Stomach (tissue), 19 donors: ENCODE measurements at places on chromosomes 1 and 21. TPM values are rescaled to one million over a fixed set of nuclear protein-coding genes. Genes with fewer than 3 reads are reported as not detected.

- no peak for DNase-seq
Observed at GRCh38 chr1:9166289-9167235, 37.7 kb upstream of the GPR157 start.

The APOBEC4 gene
- not detected for total RNA-seq

GRCh38 chr21:26389971-26390641 lies 183.0 kb downstream of the CYYR1 start:
- peak; percentile 16 for DNase-seq

DNA sequence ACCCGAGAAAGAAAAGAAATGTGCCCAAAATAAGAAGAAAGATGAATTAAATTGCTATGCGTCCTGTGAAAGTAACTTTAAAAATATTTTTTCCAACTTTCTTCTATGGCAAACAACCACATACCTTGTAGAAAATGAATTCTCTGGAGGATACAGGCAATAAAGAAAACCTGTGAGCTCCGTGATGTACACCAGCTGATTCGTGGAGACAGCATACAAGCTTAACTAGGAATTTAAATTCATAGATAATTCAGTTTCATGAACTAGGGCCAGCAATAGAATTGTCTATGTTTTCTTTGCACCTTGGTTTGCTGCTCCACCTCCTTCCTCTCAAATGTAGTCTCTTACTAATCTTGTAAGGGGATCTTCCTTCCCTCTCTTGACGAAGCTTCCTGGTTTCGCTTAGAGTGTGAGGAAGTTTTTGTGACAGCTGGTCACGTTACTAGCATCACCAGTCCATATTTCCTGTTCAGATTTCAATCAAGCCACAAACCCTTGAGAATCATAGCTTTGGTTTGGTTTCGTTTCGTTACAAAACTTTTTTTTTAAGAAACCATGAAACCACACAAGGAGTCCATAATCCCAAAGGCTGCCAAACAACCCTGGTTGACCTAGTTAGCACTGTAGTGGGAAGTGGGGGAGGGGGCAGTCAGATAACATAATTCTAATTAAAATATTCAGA lies 35.8 kb downstream of the GREM2 start:
- DNase-seq, result peak; percentile 19

The TCHH gene
- not detected for total RNA-seq

The TRPM2 gene
- 9.4 TPM for total RNA-seq

DNA sequence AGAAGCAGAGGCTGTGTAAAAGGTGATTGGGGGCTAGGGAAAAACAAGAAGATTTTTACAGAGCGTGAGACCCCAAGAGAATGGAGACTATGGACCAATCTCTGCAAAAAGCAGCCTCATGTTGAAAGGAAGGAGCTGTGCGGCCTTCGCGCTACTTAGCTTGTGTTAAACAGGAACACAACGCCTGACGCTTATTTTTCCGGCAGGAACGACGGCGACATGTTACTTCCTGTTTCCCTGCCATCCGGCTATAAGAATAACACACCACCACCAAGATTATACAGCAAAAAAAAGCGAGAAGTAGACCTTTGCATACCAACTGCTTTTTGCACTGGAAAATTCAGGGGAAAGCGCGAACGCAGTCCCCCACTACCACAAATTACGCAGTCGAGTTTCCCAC lies 272.7 kb downstream of the FAM72C start:
- no peak for DNase-seq

The LRIG2 gene
- 14.5 TPM for total RNA-seq

DNA sequence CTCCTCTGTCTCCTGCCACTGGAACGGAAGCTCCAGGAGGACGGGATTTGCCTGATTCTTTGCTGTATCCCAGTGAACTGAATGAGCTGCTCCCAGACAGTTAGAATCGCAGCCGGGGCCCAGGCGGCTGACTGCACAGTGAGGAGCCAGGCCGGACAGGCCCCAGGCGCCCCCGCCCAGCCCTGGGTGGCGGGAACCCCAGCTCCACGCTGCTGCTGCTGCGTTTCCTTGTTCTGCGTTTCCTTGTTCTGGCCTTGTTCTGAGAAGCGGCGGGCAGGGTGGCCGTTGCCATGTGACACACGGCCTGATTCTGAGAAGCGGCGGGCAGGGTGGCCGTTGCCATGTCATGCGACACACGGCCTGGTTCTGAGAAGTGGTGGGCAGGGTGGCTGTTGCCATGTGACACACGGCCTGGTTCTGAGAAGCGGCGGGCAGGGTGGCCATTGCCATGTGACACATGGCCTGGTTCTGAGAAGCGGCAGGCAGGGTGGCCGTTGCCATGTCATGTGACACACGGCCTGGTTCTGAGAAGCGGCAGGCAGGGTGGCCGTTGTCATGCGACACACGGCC lies 56.2 kb downstream of the SLC37A1 start:
- no peak for DNase-seq

The C1orf141 gene
- total RNA-seq, result not detected

The KIF14 gene
- total RNA-seq, result 0.45 TPM

The NPR1 gene
- total RNA-seq, result 6.5 TPM

The C1QB gene
- 223 TPM for total RNA-seq

The B4GALT3 gene
- 12.2 TPM for total RNA-seq

GRCh38 chr1:173285048-173285447 lies 77.9 kb upstream of the TNFSF4 start:
- no peak for DNase-seq

The NR1I3 gene
- not detected for total RNA-seq

The RGSL1 gene
- not detected for total RNA-seq

DNA sequence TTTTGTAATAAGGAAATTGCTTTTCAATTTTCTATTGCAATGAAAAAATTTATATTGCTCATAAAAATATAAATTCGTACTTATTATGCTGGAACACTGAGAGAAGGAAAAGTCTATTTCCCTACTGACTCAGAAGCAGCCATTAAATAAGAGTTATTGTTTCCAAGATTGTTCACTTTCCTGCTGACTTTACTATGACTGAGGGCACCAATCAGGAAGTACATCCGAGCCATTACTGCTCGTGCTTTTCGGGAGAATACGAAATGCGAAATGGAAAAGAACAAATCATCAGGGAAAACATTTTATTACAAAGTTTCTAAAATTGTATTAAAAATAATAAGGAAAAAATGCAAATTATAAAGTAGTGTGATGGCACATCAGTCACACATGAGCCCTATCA lies 204.8 kb downstream of the AKT3 start:
- DNase-seq, result no peak

DNA sequence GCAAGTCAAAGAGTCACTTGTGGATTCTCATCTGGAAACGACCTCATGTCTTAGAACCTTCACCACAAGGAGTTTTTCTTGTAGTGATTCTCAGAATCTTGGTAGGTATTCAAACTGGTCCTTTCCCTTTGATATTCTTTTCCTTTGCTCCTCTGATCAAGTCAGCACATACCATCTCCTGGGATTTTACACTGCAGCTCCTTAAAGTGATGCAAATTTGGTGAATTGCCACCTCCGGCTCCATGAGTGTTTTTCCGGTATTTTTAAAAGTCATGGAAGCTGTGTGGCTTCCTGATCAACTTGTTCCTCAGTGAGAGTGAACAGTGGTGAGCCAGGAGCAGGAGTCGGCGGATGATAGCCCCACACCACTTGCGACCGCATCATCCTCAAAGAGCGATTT lies 182.1 kb upstream of the DAB1 start:
- DNase-seq, result no peak

DNA sequence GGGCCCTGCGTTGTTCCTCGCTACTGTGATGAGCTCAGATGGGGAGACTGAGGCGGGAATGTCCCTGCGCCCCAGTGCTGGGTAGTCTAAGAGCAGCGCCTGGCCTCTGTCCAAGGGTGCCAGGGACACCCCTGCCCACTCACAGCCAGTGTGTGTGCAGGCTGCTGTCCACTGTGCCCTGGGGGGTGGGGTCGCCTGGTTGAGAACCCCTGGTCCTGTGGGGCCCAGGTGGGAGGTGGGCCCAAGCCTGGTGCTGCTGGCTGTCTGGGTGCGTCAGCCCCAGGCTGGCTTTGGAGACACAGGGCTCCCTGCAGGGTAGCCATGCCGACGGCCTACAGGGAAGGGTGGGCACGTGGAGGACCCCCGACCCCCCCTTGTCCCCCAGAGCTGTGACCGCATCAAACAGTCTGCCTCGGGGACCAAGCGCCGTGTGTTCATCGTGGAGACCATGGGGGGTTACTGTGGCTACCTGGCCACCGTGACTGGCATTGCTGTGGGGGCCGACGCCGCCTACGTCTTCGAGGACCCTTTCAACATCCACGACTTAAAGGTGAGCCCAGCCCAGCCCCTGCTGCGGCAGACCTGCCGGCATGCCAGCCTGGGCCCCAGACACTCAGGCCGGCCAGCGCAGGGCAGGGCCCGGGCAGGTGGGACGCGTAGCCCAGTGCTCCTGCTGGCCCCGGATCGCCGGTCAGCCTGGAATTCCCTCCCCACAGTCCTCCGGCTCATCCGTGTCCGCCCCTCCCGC lies 14.9 kb downstream of the CFAP410 start:
- DNase-seq, result no peak

- no peak for DNase-seq
Observed at GRCh38 chr1:89519779-89520358, 4.8 kb upstream of the LRRC8B start.

- DNase-seq, result no peak
Observed at GRCh38 chr1:153493343-153493960, 33.0 kb upstream of the S100A7 start.

The GBP4 gene
- total RNA-seq, result 1.8 TPM

DNA sequence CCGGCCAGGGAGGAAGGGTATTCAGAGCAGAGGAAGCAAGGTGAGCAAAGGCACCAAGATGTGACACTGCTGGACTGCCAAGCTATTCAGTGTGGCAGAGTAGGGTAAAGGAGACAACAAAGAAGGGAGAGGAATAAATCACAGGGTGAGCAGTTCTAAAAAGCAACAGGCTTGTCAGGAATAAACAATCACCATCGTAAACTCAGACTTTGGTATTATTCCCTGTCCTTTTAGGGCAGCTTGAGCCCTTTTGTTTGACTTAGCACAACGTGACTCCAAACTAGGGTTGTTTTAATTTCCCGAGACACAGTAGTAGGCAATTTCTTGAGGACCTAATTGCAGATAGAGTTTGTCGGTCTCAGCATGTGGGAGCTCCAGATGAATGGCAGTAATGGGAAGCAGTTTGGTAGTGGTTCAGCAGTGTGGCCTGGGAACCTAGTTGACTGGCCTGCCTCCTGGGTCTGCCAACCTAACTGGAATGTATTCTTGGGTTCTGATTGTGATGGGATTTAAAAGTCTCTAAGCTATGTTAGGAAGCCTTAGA lies 4.3 kb downstream of the CR1L start:
- DNase-seq, result no peak

DNA sequence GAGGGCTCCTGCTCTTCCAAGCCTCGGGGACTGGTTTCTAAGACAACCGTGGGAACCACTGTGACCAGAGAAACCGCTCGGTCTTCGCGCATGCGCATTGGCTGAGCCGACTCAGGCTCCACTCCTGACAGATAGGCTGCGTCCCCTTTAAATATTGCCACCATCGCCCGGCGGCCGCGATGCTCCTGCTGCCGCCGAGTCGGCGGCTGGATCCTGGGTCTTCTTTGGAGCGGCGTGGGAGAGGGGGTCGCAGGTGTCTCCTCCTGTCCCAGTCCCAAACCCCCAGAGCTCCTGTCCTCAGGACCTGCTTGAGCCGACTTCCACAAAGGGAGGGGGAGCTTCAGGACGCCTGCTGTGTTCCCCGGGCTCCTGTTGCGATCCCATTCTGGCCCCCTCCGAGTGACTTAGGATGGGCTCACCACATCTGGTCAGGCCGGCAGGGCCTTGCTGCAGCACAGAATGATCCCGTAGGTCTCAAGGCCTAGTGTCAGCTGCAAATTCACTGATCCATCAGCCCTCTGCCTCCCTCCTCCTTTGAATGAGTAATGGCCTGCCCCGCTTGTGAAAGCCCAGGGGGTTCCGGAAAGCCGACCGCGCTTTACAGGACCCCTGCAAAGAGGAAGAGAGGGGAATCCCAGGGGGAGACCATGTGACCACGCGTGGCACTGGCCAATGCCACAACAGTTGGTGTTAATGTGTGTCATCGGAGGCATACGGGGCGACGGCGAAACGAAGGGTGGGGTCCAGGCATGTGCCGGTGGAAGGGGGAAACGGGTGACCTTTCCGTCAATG lies 683.2 kb upstream of the TPTE start:
- no peak for DNase-seq

DNA sequence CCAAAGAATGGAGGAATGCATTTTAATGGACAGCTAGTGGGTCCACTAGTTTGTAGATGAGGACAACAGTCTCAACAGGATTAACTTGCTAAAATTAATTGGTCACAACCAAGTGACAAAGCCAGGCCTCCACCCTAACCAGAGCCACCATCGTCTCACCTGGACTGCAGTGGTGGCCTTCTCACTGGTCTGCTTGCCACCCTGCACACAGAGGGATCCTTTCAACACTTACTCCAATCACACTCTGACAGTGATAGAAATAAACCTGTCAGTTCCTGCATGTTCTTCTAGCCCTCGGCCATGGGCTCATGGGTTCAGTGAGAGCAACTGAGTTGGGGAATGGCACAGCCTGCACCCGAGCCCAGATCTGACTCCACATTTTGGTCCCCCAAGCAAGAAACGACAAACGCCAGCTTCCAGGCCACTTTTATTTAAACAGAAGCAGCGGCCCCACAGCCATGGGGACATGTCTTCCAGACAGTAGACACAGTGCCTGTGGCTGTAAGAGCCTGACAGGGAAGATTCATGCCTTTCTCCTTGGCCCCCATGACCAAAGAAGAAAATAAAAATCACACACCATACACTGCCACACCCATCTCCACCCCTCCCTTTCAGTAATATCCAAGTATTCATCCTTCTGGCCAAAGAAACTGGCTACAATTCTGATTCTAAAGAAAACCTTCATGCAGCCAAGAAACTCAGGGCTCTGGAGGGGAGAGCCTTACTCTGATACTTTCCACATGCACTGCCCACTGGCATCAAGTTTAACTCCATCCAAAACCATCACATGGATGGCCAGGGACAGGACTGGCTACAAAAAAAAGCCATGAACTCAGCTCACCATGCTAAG lies 37.6 kb downstream of the DHCR24 start:
- no peak for DNase-seq

GRCh38 chr1:5424802-5425703 lies 567.2 kb downstream of the NPHP4 start:
- DNase-seq, result no peak
